PC-9 (cell line): ENCODE measurements at places on chromosomes 16 and 17.

DNA sequence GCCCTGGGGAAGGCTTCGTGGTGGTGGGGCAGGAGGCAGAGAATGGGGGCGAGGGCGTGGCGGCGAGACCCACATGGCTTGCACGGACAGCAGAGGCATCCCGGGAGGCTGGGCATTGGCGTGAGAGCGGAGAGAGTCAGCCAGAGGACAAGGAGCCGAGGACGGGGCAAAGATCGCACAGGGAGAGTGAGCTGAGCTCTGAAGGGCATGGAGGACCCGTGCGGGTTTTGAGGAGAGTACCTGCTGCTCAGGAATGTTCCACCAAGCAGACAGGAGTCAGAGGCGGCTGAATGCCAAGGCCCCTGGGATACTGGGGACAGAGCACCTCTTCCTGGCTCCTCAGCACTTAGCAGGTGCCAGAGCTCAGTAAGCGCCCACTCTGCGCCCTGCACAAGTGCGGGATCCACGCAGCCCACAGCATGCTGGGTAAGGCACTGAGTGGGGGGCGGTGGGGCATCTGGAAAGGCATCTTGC lies 47.8 kb downstream of the ARHGAP27 start:
- H3K4me1 ChIP-seq: peaks cover 22% of the 10 kb centered on the region
- no peaks in the 10 kb centered on the region for H3K27me3 ChIP-seq
- DNase-seq: no peak
- H3K36me3 ChIP-seq: no peaks in the 10 kb centered on the region
- H3K4me3 ChIP-seq: no peak overlapping the region
- H3K27ac ChIP-seq: no peak overlapping the region

DNA sequence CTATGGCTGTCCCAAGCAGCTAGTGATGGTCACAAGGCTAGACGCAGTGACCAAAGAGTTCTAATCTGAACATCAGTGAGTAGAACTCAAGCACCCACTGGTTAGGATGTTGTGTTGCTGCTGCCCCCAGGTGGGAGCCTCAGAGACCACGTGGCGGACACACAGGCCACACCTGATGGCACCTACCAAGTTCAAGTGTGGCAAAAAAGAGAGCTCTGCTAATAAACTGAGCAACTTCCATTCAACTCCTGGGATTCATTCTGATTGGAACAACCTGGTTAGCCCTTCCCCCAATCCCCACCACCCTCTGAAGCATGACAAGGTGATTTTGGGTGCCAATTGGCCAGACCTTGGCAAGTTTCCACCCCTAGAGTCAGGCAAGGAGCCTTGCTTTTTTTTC lies 3.5 kb upstream of the LCMT1 start:
- H3K4me1 ChIP-seq: peaks cover 35% of the 10 kb centered on the region
- H3K27ac ChIP-seq: no peak overlapping the region
- no peak overlapping the region for H3K4me3 ChIP-seq
- DNase-seq: no peak

DNA sequence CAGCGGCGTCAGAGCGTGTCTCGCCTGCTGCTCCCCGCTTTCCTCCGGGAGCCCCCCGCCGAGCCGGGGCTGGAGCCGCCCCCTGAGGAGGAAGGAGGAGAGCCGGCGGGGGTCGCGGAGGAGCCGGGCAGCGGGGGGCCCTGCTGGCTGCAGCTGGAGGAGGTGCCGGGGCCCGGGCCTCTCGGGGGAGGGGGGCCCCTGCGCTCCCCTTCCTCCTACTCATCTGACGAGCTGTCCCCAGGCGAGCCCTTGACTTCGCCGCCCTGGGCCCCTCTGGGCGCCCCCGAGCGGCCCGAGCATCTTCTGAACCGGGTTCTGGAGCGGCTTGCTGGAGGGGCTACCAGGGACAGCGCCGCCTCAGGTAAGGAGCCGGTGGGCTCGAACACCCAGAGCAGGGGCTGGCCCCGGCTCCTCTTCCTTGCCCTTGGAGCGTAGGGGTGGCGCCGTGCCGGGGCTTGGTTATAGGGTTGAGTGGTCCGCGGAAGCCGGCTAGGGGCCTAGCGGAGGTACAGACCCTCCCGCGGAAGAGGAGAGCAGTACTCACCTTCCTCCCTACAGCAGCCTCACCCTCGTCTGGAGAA lies 841 bp downstream of the RAPGEFL1 start:
- H3K27me3 ChIP-seq: no peaks in the 10 kb centered on the region
- DNase-seq: no peak
- no peaks in the 10 kb centered on the region for H3K36me3 ChIP-seq
- H3K27ac ChIP-seq: no peak overlapping the region
- H3K4me1 ChIP-seq: peaks cover 62% of the 10 kb centered on the region
- H3K4me3 ChIP-seq: peak overlapping the region; percentile 81; the same call in 1 of the 2 replicates

GRCh38 chr16:68756239-68756915 lies 19.3 kb downstream of the CDH1 start:
- no peaks in the 10 kb centered on the region for H3K36me3 ChIP-seq
- H3K27ac ChIP-seq: peak overlapping the region; percentile 98
- peaks cover 77% of the 10 kb centered on the region for H3K4me1 ChIP-seq
- peak; percentile 100 for DNase-seq

- no peaks in the 10 kb centered on the region for H3K36me3 ChIP-seq
- H3K27ac ChIP-seq: no peak overlapping the region
- H3K27me3 ChIP-seq: no peaks in the 10 kb centered on the region
- H3K4me3 ChIP-seq: no peak overlapping the region
- no peak for DNase-seq
- no peaks in the 10 kb centered on the region for H3K4me1 ChIP-seq
Observed at GRCh38 chr16:75593825-75594820, 27.9 kb downstream of the GABARAPL2 start.
